ENCODE measurements at places on chromosomes 7 and 10. TPM values are rescaled to one million over a fixed set of nuclear protein-coding genes. Genes with fewer than 3 reads are reported as not detected.
A peak's percentile ranks its signal among the peaks of the same experiment; 100 is the strongest.

DNA sequence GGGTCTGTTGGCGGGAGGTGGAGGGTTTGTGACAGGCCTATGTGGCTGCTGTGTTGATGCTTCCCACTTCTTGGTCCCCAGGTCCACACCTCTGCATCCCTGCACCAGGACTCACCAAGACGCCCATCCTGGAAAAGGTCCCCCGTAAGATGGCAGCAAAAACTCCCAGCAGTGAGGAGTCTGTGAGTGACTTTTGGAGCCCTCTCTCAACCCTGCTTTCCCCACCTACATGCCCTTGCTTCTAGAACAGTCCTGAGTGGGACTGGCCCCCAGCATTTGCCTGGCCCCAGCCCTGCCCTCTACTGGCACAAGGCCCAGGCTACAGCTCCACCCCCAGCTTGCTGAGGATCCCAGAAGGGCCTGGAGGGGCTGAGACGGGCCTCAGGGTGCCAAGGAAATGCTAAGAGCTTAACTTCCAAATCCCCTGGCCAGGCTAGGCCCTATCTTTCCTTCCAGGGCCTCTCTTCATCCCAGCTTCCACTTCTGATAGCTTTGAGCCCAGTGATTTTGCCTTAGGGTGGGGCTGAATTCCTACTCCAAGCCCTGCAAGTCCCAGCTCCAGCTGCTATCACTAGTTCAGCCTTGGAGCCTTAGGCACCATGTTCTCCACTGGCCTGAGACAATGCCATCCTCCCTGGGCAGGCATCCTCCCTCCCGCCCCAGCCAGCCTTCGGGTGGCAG, 2.7 kb downstream of the CHAT start:
- no peak for DNase-seq

DNA sequence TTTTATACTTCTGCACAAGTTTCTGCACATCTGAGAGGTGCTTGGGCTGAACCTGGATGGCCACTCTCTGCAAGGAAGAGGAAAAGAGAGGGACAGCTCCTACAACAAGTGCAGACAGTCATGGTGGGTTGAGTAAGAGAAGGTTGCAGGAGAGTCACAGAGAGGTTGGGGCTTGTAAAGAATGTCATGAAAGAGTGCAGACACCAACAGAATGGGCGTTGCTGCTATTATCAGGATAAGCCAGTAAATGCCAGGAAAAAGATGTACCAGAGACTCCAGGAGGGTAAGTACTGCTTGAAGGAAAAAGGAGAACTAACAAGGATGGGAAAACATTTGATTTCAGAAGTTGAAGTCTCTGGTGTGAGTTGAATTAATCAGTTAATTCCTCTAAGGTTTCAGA, 77.8 kb upstream of the NRP1 start:
- no peak for DNase-seq

The OR6V1 gene
- not detected for total RNA-seq

The MCM10 gene
- 65.4 TPM for total RNA-seq

The EBF3 gene
- not detected for total RNA-seq

DNA sequence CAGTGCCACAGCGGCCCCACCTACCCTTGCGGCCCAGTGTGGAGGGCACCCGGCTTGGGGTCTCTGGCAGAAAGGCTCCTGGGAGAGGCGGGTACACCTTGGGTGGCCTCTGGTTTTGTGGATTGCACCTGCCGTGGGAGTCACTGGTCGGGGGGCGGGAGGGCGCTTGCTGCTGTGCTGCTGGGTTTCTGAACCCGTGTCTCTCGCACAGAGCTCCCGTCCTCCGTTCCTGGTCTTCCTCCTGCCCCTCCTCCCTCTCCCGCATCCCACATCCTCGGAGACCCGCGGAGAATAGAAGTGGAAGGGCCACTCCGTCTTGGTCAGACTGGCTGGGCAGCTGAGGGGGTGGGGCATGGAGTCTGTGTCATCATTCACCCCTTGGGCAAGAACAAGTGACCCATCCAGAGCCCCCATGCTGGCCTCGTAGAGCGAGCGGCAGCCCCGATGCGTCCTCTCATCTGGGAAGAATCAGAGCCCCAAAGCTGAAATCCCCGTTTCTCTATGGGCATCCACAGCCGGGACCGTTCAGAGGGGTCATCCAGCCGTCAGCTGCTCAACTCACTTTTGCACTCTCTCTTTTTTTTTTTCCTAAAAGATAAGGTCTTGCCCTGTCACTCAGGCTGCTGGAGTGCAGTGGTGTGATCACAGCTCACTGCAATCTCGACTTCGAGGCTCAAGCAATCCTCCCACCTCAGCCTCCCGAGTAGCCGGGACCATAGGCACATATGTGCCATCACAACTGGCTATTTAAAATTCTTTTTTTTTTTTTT, 4.0 kb downstream of the MAFK start:
- no peak for DNase-seq

The FBXO24 gene
- 1.3 TPM for total RNA-seq

The SPDYE8 gene
- total RNA-seq, result not detected

The HMX2 gene
- total RNA-seq, result not detected

DNA sequence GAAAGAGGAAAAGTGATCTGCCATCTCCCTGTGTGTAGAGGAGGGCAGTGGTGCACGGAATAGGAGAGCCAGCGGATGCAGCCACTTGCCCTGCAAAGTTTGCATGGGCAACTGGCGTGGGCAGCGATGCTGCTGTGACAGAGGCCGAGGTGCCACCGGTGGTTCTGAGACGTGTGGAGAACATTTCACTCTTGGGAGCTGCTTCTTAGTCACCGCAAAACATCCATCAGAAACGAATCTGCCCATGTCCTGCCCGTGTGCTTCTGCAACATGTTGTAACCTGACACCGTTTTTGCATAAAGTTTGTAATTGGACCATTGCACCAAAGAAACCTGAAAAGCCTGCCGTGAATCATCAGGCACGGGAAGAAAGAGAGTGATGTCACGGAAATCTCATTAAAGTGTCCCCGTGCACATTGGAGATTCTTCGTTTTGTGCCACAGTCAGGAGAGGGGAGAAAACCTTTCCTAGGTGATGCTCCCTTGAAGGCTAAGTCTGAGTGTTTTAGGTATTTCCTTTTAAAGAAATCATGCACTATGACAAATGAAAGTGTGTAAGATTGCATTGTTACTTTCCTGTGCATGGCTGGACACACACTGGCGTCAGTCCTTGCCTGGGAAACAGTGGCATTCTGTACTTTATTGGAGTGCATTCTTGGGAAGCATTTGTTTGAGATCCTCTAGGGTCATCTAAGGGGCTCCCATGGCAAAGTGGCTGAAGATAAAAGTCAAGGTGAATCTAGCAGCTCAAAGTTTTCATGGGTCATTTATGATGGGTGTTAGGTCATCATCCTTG, 302.6 kb downstream of the KLF6 start:
- no peak for DNase-seq

The PARG gene
- total RNA-seq, result 35.0 TPM

GRCh38 chr10:61978965-61979364, 77.5 kb downstream of the ARID5B start:
- no peak for DNase-seq

DNA sequence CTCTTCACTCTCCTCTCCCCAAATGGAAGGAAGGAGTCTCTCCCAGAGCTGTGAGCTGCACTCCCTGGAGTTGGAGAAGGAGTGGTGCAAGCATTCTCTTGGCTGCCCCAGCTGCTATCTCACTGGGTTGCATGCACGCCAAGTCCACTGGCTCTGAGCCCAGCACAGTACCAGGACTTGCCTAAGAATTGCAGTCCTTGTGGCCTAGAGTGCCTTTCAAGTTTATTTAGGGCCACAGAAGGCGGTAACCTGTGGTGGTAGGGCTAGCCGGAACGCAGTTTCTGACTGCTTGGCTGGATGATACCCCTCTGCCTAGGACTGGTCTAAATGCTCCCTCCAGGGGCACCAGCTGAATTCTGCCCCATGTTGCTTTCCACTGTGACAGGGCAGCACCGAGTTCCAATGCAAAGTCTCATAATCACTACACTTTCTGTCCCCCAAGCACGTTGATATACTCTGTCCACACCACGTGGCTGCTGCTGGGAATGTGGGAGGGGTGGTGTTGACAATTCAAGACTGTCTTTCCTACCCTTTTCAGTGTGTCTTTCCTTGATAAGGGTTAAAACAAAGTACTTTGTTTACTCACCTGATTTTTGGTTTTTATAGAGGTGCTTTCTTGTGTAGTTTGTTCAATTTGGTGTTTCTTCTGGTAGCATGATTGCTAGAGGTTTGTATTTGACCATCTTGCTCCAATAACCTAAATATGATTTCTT, 57.0 kb downstream of the PHTF2 start:
- no peak for DNase-seq

The NKX1-2 gene
- not detected for total RNA-seq

- no peak for DNase-seq
Measured at GRCh38 chr10:116752969-116753665, 10.8 kb upstream of the HSPA12A start.

GRCh38 chr7:45652630-45653029, 78.5 kb downstream of the ADCY1 start:
- no peak for DNase-seq

The CISD1 gene
- 23.5 TPM for total RNA-seq

The SPAM1 gene
- not detected for total RNA-seq

DNA sequence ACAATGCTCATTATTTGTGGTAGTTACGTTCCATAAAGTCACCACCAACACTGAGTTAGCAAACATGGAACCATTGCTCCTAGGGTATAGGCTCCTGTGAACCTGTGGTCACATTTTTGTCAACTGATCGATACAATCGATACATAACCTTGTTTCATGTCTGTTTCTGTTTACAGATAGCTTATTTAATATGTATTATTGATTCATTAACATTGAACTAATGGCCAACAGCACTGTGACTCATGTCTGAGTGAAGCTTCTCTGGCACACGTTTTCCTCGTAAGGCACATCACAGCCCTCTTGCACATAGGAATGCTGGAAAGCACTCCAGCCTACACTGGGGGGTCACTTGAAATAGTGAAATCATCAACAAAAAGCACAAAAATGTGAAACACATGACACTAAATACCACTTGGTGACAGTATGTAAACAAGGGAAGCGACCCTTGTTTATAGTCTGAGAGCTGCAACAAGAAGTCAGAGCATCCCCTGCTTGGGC, 27.0 kb downstream of the GHRHR start:
- DNase-seq, result no peak

The TSPAN15 gene
- 4.2 TPM for total RNA-seq

DNA sequence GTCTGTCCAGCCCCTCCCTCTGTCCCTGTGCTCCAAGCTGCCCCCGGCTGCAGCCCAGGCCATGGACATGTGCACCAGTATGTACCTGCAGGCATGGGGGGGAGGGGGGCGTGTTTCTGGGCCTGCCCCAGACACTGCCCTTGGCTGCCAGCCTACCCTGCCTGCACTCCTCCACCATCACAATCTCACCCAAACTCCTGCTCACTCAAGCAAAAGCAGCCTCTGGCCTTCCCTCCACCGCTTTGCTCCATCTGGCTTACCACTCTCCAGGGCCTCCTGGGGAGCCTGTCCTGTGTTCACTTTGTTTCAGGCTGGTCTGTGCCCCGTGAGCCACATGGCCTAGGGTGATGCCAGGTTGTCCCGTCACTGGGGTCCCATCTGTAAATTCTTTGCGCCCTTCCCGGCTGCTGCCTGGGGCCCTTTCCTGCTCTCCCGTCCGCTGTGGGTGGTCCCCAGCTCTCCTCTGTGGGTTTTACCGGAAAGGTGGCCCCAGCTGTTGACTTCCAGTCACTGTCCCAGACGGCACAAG, 33.3 kb upstream of the PPIF start:
- DNase-seq, result no peak

DNA sequence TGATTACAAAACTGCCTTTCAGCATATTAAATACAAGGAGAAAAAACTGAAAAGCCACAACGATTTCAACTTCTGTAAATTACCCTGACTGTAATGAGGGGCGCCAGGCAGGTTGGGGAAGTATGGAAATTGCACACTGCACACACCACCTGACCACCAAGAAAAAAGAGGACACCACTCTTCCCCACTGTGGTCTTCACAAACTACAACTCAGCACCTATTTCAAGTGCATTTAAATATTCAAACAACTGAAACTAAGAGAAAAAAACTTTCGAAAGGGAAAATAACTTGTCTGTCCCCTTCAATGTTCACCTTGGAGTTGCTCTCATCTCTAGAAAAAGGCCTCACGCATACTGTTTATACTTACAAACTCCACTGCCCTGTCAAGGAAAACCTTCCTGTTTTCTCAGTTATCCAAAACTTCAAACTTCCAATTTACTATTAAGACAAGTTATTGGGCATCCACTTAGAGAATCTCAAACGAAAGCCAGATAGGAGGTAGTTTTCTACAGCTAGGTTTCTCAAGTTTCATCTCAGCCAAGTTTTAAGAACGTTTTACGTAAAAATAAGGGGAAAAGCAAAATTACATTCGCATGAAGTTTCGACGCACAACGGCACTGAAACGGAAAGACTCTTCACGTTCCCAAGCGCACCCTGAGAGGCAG, 1.4 kb downstream of the LARP4B start:
- peak; percentile 11 for DNase-seq

- DNase-seq, result no peak
Measured at GRCh38 chr10:43945908-43946307, 297.2 kb upstream of the ZNF32 start.

DNA sequence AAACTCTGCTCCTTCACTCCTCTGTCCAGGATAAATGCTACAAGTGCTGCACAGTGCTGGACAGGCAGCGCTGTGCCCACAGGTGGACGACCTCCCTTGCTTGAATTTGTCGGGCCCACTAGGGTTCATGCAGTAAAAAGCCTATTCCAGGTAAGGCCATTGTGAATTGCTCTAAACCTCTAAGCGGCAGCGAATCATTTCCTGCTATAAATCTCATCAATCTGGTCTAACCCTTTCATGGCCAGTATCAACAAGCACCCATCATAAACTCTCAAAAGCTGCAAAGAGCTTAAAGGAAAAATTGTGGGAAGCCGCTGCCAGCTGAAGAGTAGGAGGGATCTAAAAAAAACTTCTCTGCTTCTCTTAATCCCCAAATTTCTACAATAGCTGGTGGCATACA, 134.2 kb downstream of the SLC25A13 start:
- no peak for DNase-seq

The TRIM56 gene
- total RNA-seq, result 72.3 TPM

The C10orf143 gene
- 5.5 TPM for total RNA-seq

DNA sequence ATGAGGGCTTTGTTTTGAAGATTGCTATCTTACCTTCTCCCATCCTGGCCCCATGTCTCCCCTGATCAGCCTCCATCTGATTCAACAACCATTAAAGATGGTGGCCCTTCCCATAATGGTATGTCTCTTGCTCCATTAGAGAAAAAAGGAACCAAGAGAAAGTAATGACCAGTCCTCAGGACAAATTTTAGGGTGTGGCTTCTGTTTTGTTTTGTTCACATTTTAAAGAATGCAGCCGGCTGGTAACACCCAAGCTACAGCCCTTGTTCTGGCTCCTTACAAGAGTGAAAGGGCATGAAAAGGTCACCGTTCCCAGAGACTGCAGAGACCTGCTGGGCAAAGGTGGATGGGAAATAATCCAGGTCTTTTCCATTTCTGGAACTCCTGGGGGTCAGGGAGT, 287.9 kb upstream of the NEBL start:
- no peak for DNase-seq

DNA sequence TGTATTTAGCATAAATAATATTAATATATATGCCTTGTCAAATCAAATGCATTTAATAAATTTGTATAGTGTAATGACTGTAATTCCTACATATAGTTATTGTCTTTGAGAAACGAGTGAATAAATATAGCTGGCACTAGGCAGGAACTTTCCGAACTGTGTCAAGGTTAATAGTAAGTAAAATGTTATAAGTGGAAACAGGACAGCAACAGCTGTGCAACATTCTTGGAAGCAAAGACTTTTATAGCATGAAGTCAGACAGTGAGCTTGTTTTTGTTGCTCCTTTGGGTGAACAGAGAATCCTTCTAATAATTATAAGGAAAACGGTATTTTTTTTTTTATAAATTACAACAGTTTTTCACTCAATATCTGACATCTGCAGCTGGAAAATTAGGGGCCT, 14.0 kb upstream of the EXOC6 start:
- DNase-seq, result no peak
